ENCODE measurements at places on chromosomes 3 and 15.

GRCh38 chr15:66130496-66131034 is 123.0 kb downstream of the MEGF11 start:
- no peak for DNase-seq

DNA sequence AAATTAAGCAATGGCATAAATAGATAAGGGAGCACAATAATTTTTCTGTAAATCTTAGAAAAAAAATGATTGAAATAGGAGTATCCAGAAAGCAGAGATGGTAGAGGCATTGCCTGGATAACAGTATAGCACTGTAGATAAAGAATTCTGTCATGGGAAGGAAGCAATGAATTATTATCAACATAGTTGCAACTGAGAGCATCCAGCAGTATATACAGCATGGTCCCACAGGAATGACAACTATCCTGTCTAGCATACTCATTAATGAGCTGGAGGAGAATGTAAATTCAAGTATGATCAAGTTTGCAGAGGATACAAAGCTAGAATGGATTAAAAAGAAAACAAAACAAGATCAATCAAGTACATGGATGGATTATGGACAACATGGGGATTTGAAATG is 90.8 kb downstream of the DPH6 start:
- DNase-seq: no peak

DNA sequence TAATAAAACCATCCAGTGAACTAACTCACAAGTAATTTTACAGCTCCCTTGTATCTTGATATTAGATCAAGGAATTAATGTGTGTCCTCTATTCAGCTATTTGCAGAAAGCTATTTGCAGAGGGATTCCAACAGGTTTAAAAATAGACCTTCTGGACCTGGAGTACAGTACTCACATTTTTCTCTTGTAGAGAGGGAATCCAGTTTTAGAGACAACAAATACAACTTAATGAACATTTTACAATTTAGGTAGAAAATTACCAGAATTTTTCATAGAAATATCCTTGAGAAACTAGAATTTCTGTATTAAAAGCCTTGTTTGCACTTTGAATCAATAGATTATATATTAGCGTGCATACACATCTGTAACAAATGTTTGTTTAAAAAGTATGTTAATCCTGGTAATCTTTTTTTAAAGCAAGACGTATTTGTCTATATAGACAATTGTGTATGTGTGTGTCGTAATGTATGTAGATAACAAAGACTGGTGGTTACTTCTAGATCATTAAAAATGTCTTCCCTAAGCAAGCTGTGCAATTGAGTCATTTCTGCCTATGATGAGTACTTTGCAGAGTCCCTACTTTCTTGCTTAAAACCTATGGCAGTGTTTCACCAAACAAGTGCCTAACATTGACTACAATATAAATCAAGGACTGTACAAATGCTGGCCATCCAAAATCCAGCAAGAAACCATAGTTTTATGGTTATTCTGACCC is 57.9 kb downstream of the PPP2R3A start:
- no peak for DNase-seq

DNA sequence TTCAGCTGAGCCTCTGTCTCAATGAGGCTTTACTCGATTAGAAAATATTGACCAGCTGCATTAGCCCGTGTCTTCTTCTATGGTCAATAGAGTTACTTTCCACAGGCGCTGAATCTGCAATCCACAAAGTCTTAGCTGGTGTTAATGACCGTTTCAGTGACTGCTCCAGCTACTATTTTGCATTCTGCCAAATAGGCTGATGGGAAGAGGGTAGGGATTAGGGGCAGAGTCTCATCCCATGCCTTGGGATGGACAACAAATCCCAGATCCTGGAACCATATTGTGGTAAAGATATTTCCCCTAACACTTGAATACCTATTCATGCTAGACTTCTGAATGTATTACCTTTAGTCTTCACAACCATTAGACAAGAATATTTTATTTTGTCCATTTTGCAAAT is 29.5 kb upstream of the MAGI1 start:
- DNase-seq: no peak

GRCh38 chr3:45635475-45636256 is 41.1 kb downstream of the LIMD1 start:
- DNase-seq: peak; percentile 54

GRCh38 chr3:30778933-30779332 is 115.5 kb downstream of the GADL1 start:
- DNase-seq: no peak

- DNase-seq: no peak
Observed at GRCh38 chr3:183481582-183481981, 53.2 kb upstream of the MCF2L2 start.

DNA sequence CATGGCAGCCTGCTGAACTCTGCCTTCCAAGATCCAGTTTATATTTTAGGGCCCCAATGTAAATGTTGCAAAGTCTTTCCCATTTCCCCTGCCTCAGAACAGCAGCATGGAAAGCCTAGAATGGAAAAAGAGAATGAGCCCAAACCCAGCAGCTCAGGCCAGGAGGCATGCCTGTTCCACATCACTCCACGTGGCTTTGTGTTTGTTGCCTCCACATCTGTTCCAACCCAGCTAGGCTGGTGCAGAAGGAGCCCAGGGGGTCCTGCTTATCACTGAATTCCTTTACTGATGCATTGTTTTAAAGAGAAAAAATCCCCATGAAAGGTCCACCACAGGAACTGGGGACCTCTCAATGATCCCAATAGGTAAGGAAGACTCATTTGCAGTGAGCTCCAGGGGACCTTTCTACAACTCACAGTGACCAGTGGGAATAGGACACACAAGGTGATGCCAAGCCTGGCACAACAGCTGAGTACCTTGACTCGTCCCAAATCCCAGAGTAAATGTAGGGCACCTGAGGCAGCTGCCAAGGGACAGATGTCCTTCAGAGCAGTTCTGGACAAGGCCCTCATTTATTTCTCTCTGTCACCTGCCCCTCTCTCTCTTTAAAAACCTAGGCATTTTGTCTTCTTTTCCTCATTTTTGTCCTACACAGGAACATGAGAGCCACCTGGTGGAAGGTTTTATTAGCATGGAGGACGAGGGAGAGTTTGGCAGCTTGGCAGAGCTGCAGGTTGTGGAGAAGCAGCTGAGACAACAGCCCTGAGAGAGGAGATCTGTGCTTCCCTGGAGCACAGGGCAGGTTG is 41.7 kb upstream of the ADAMTS17 start:
- peak; percentile 12 for DNase-seq

DNA sequence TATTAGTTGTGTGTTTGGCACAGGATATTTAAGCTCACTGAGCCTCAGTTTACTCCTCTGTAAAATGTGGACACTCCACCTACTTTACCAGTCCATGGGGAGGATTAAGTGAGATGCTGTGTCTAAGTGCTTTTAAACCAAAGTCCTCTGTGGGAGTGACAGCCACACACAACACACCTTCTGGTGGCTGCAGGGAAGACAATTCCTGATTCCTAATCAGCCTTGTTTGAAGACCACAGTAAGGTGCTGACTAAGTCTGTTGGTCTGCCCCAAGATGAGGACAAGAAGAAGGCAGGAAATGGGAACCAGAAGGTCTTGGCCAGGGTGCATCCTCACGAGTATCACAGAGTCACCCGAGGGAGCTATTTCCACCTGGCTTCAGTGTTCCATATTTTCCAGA is 52.3 kb downstream of the EPHB1 start:
- DNase-seq: no peak

DNA sequence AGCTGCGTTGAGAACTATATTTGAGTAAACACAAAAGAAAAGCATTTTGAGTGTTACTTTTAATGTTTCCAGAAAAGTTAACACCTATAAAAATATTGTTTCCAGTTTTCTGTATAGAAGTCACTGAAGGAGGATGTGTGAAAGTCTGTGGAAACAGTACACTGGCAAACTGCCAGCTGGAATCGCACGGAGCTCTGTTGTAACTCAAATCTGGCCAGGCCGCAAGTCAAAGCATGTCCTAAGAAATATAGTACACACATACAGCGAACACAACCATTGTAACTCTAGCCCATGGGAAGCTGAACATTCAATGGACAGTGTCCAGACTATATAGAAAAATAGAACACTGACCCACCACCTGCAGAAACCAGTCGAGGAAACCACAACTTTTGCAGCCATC is 657.2 kb downstream of the FHIT start:
- no peak for DNase-seq

GRCh38 chr3:66280304-66280703 is 59.5 kb downstream of the SLC25A26 start:
- DNase-seq: no peak

- DNase-seq: no peak
Observed at GRCh38 chr3:124422805-124423204, 307.4 kb upstream of the UMPS start.

GRCh38 chr3:72818092-72818773 is 30.0 kb downstream of the SHQ1 start:
- no peak for DNase-seq

- peak; percentile 16 for DNase-seq
Observed at GRCh38 chr3:171168086-171168485, 141.6 kb upstream of the SLC2A2 start.

GRCh38 chr15:63013052-63013808 is 29.3 kb upstream of the TPM1 start:
- peak; percentile 29 for DNase-seq
